Gastrocnemius medialis (tissue), 4 donors: ENCODE measurements at places on chromosomes 12 and 14. TPM values are rescaled to one million over a fixed set of nuclear protein-coding genes. Genes with fewer than 3 reads are reported as not detected.

Gene B4GALNT3
- total RNA-seq, result 0.20 TPM

Gene APOLD1
- 62.0 TPM for total RNA-seq

Gene TAPBPL
- total RNA-seq, result 4.5 TPM

Gene RTL1
- not detected for total RNA-seq

Gene PRH2
- total RNA-seq, result not detected

Gene HSPB8
- total RNA-seq, result 552 TPM

Gene KRT86
- total RNA-seq, result 0.24 TPM

Gene FAM90A1
- total RNA-seq, result not detected

Gene AREL1
- 24.8 TPM for total RNA-seq

Gene KRT79
- not detected for total RNA-seq

Gene CHPT1
- total RNA-seq, result 35.2 TPM

Gene ACOT4
- 0.40 TPM for total RNA-seq

Gene KRT72
- not detected for total RNA-seq

Gene SPIC
- total RNA-seq, result not detected

Gene AMIGO2
- 0.47 TPM for total RNA-seq

Gene CFAP73
- total RNA-seq, result not detected

Gene SDR9C7
- total RNA-seq, result not detected

Gene PRR4
- 1.2 TPM for total RNA-seq
